Substantia nigra (tissue), 51 donors: ENCODE measurements at places on chromosomes 5 and 9.

DNA sequence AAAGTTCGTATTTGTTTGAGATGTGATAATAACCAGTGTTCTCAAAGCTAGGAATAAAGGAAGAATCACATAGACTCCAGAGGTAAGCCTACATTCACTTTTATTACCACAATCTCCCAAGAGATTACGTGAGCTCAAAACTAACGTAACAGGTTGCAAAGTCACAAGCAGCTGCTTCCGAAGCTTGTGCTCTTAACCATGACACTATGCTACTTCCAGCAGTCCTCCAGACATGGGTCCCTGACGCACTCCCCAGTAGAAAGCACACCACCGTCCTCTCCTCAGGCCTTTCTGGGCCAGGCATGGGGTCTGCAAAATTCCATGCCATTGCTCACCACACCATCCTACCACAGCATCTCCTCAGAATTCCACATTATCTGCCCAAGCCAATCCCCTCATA lies 84.6 kb downstream of the PAX5 start:
- no peak for DNase-seq

GRCh38 chr9:131473198-131473885 lies 29.4 kb upstream of the POMT1 start:
- DNase-seq: no peak

DNA sequence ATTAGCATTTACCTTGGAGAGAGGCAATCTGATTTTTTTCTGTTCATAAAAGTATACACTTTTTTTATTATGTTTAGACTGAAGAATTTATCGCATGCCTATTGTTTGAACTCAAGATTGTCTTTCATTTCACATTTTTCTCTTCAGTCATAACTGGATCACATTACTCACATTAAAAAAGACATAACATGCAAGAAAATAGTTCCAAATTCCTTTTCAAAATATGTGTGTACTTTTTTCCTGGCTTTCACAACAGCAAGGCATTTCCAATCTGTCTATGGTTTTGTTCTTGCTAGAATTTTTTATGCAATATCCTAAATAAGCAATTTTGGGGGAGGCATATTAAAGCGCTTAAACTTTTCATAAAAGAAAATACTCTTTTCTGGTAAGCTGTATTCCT lies 21.2 kb downstream of the FTMT start:
- DNase-seq: no peak

- no peak for DNase-seq
These were observed 101.5 kb upstream of the RAI14 start for GRCh38 chr5:34554641-34555040.

DNA sequence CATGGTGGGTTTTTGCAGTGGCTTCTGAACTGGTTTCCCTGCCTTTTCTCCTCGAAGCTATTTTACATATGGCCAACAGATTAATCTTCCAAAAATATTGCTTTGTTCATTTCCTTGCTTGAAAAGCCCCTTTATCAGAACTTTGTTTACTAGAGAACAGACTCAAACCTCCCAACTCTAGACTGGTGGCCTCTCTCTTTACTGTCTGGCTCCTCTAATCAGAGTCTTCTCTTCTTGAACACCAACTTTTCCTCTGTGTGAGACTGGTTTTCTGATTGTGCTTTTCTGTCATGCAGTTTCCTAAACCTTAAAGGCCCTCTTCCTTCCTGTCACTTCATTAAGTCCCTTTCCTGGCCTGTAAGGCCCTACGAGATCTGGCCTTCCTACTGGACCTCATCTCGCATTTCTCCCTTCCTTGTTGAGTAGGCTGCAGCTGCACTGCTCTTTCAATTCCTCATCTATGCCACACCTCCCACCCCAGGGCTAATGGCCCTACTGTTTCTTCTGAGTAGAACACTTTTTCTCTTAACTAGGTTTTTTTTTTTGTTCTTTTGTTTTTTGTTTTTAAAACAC lies 5.7 kb downstream of the C9orf43 start:
- no peak for DNase-seq

DNA sequence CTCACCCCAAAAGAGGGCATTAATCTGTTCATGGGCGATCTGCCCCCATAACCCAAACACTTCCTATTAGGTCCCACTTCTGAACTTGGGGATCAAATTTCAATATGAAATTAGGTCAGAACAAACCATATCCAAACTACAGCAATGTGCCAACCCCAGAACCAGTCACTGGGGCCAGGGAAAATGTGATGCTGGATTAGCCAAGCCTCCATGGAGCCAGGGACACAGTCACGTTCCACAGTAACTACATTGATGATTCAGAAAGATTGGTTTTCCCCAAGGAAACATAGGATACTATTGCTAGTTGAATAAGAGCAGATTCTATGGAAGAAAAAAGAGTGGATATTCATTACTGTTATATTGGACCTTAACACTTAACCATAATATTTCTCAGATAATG lies 84.2 kb downstream of the GIN1 start:
- no peak for DNase-seq

DNA sequence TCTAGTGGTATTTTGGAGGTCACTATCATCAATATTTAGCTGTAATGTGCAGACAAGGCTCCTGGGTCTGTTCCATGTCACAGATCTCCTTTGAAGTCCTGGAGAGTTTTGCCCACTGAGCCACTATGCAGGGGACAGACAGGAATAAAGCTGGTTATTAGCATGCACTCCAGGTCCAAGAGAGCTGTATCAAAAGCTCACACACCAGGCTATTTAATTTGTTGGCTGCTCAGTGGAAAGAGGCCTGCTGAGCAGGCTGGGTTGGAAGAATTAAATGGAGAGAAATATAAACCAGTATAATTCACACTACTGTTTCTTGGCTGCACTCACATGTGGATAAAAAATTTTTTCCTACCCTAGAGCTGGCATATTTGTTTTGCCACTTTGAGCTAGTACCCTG lies 113.8 kb upstream of the TAF11L2 start:
- no peak for DNase-seq

- no peak for DNase-seq
These were observed 146.2 kb downstream of the RGS3 start for GRCh38 chr9:113609562-113610318.

DNA sequence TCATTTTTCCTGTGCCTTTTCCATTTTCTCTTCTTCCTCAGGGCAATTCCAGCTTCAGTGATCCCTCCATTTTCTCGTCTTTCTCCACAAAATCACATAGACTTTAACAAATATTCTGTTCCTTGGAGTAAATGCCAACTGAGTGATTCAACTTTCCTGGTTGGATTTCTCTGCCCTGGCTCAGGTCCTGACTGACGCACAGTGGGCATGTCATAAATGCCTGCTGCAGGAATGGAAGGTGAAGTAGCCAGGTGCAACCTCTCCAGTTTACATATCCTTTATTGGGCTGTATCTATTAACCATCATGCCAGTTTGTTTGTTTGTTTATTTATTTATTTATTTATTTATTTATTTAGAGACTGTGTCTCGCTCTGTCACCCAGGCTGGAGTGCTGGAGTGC lies 95.1 kb downstream of the MEF2C start:
- DNase-seq: no peak

GRCh38 chr9:77601476-77602099 lies 46.5 kb downstream of the GNA14 start:
- DNase-seq: no peak

DNA sequence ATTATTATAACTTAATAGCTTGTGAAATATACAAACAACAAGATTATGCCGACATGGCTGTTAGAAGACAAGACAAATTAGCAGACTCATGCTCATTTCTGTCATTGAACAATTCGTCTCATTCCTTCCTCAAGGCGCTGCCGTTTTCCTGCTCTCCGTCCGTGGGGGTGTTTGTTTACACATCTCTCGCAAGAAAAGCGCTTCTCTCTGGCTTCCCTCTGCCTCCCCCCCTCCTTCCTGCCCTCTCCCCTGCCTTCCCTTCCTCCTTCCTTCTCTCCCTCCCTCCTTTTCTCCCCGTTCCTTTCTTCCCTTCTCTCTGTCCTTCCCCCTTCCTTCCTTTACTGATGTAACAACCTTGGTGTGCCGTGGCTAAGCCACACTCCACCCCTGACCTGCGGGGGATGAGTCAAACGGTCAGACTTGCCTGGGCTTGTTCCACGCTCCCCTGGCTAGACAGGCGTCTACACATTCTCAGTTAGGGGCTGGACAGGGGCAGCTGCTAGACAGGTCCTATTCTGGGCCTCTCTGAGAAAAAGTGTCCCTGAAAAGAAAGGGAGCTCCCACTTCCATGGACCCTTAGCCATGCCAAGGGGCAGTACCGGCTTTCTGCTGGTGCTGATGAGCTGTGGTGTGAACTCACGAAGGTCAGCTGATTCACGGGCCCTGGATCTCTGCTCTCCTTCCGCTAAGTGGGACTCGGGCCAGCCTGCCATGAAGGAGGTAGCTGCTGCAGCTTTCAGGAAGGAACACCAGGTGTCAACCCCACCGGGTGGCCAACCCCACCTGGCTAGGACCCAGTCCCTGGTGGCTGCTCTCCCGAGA lies 32.0 kb upstream of the SPTLC1 start:
- DNase-seq: no peak

DNA sequence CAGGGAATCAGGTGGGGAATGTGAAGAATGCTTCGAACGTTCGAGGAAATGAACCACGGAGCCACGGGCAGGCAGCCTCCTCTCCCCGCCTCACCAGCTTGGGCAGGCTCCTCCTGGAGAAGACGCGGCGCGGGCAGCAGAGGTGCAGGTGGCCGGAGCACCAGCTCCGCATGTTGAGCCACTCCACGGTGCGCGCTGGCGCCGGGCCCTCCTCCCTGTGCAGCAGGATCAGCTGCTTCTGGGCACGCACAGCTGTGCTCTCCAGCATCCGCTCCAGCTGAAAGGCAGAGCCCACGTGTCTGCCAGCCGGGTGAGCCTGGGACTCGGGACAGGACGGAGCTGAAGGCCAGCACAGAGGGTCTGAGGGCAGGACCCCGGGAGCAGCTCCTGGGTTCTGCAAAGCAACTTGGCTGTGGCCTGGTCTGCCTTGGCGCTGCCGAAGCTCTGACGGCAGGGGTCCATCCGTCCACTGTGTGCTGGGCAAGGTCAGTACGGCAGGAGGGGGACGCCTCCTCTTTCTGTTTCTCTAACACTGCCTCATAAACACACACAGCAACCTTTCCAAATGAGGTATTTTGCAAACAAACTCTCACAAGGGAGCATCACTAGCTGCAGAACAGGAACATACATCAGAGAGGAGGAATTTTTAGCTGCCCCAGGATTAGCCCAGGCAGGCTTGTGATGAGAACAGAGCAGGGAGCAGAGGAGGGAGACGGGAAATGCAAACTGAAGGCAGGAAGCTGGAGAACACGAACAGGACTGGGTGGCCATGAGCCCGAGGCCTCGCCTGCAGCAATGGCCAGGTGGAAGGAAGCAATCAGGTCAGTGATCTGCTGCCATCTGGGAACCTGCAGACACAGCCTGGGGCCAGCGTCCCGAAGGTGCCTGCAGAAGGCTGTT lies 20.1 kb upstream of the NSMF start:
- no peak for DNase-seq

GRCh38 chr5:97042996-97043395 lies 99.4 kb downstream of the LIX1 start:
- DNase-seq: no peak

DNA sequence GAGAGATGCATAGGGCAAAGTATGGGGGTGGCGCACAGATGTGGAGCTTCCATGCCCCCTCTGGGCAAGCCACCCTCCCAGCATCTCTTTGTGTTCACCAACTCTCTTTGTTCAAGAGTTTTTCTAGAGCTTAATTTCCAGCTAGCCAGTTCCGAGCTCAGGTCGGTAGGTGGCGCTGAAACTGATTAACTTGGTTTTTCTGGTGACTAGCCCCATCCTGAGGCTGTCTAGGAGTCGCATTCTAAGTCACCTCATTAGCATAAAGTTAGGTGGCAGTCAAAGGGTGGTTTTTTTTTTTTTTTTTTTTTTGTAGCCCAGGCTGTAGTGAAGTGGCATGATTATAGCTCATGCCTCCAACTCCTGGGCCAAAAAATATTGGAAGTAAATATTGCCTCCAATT lies 476.4 kb downstream of the KDM4C start:
- no peak for DNase-seq

- no peak for DNase-seq
These were observed 1278.0 kb downstream of the EFNA5 start for GRCh38 chr5:106392766-106393165.

DNA sequence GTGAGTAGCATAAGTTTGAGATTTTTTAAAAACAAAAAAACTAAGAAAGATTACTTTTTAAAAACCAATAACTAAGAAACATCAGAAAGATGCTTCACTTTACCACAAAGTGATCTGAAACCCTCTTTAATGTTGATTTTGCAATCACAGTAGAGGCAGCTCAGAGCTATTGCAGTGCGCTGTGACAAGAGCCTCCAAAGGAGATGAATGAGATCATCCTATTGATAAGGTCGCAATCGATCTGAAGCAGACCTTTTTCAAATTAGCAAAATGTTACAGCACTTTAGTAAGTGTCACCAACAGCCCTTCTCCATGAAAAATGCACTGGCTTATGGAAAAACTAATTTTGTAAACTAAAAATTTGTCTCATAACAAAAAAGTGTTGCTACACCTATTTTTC lies 284.6 kb upstream of the EFNA5 start:
- DNase-seq: no peak

DNA sequence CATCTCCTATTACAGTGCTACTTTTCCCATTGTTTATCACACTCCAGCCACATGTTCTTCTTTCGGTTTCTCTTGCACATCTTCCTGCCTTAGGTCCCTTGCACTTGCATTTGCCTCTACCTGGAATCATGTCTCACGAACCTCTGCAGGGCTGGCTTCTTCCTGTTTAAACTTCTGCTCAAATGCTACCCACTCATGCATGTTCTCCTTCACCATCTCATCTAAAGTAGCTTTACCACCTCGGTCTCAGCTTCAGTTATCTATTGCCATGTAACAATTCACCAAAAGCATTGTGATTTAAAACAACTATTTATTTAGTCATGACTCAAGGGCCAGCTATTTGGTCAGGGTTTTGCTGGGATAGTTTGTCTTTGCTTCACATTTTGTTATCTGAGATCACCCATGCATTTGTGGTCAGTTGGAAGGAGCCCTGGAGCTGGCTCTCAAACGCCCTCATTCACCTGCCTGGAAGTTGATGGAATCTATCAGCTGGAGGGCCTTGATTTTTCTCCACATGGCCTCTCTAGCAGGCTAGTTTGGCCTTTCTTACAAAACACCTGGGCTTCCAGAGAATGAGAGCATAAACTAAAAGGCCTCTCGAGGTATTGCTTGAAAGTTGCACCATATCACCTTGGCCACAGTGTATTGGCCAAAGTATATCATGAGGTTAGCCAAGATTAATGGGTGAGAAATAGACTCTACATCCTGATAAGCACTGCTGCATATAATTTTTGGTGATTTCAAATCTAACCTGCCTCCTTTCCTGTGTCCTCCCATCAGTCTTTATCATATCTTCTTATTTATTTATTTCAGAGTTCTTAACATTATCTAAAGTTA lies 21.4 kb downstream of the SPINK1 start:
- DNase-seq: no peak

DNA sequence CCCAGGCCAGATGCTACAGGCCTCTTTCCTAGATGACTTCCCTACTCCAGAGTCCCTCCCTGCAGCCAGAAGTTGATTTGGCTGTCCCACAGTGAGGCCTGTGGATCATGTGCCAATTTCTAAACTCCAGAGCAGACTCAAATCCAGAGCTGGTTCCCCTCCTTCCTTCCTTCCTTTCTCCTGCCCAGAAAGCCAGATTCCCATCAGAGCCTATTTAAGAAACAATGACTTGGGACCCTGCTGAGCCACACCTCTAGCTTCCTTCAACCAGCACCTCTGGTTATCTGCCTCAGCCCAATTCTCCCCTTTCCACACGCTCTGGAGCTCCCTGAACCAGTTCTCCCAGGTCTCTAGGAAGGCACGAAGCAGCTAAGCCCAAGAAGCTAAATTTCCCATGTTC lies 7.2 kb downstream of the FAM219A start:
- DNase-seq: no peak

- DNase-seq: no peak
These were observed 8.5 kb downstream of the POLR3G start for GRCh38 chr5:90483206-90483605.
